ENCODE measurements at places on chromosomes 4 and X.

- DNase-seq = no peak
Measured at GRCh38 chrX:106007815-106008214, 30.7 kb downstream of the SERPINA7 start.

- no peak for DNase-seq
Measured at GRCh38 chr4:6090931-6091330, 72.7 kb upstream of the C4orf50 start.

GRCh38 chr4:172654457-172654856 is 514.2 kb upstream of the GALNT7 start:
- DNase-seq = no peak

- DNase-seq = no peak
Measured at GRCh38 chr4:16139066-16139945, 55.5 kb upstream of the PROM1 start.

DNA sequence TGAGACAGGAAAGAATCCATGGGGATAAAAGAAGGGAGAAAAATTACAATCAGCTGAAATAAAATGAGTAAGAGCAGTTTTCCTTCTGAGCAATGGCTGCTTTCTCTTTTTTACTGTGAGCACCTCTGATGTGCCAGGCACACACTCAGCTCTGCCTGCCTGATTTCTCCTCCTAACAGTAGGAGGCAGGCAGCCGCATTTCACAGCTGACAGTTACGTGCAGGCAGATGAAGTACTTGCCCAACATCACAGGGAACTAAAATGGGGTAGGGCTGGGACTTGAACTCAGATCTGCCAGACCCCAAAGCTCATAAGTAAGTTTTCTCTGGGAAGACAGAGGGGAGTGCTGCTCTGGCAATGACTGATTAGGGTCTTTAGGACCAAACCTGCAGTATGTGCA is 54.6 kb downstream of the C4orf50 start:
- DNase-seq = no peak

- DNase-seq = no peak
Measured at GRCh38 chrX:108049649-108050048, 4.8 kb downstream of the VSIG1 start.

- no peak for DNase-seq
Measured at GRCh38 chr4:53779025-53779424, 187.7 kb upstream of the LNX1 start.

DNA sequence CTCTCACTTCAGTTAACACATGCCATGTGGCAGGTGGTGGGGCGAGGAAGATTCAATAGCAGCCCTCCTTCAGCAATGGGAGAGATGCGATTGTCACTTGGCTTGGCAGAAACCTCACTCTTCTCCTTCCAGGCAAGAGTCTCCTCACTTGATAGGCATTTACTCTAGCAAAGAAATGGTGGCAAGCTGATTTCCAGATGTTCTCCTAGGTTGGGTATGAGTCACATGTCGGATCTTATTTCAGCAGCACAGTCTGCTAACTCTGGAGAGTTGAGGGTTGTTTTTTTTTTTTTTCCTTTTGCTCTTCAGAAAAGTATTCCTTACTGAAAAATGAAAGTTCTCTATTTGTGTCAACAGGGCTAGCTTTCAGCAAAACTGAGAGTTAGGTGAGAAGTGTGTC is 119.5 kb upstream of the CHRDL1 start:
- DNase-seq = no peak

DNA sequence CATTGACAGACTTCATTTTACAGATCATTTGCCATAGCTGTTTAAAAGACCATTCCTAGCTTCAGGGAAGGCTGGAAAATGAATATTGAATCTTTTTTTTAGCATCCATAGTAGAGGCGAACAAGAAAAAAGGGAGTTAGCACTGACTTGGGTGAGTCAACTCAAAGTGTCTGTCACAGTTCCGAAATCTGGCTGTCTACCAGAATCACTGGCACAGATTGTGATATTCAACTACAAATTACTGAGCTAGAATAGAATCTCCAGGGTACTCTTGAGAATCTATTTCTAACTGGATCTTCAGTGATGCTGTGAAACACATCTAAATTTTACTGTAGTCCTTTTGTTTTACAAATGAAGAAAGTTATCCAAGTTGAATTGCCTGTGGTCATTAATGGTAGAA is 31.5 kb downstream of the SEC24B start:
- DNase-seq = no peak

GRCh38 chrX:149531599-149531998 is 9.2 kb upstream of the EOLA1 start:
- no peak for DNase-seq

GRCh38 chr4:183721207-183722081 is 62.4 kb downstream of the TRAPPC11 start:
- DNase-seq = no peak

DNA sequence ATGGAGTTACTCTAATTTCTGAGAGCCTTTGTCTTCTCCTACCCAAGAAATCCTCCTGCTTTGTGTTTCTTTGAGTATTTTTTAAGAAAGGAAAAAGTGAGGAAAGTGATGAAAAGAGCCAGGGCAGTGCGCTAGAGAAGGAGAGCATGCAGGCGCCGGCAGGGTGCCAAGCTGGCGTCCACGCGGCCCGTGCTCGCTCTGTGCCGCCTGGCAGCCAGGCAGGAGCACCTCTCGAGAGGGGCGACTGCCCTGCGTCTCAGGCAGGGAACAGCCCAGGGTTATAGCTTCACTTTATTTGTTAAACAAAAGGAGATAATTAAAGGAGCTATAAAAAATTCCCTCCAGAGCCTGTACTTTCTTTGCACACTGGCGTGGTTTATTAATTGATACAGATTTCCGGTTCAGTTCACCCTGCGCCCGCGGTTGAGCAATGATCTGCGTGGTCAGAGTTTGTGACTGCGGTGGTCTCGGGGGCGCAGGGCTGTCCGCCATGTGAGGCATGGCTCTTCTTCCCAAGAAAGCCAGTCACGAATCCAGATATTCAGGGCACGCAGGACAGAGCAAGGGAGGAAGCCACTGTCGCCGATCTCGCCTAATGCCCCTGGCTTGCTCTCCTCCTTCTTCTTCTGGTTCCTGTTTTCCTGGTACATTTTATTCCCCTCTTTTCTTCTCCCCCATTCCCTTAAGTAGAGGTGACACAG is 110.8 kb upstream of the PAQR3 start:
- DNase-seq = peak; percentile 4

GRCh38 chrX:13248867-13249486 is 70.9 kb downstream of the ATXN3L start:
- no peak for DNase-seq

- DNase-seq = no peak
Measured at GRCh38 chrX:153883163-153883843, 2.7 kb downstream of the L1CAM start.

- peak; percentile 10 for DNase-seq
Measured at GRCh38 chrX:15751155-15751819, 13.2 kb downstream of the CA5B start.

- DNase-seq = no peak
Measured at GRCh38 chrX:68307769-68308168, 125.5 kb downstream of the OPHN1 start.

DNA sequence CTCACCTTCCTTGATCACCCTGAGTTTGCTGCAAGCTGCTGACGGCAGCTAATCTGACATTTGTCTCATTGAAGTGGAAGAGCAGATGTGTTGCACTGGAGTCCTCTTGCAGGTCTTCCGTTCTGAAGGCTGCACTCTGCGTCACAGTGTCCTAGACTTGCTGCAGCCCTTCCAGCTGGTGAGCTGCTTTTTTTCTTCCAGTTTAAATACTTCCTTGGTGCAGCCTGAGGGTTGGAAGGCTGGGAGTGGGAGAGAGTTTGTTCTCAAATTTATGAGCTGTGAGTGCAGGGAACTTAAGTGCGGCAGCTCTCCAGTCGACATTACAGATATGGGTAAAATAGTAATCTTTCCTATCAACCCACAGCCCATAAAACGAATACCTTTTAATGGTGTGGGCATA is 303.6 kb upstream of the FAT1 start:
- DNase-seq = no peak

GRCh38 chr4:139857021-139857420 is 191.4 kb downstream of the MGST2 start:
- no peak for DNase-seq
